ENCODE measurements at places on chromosomes 13 and 19.

DNA sequence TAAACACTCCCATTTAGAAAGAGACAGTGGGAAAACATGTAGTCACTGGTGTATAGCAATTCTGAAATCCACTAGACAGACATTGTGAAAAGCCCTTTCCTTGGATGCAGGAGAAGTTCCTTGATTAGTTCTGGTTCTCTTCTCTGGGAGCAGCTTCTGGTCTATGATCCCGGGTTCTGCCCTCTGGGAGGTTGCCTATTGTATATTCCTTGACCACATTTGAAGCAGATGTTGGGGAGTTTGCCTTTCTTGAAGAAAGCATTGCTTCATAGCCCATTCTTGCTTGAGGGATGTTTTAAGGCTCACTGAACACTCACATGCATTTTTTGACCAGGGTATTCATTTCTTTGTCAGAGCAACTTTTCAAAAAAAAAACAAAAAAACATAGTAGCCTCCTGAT, 211.9 kb downstream of the NDFIP2 start:
- no peak for DNase-seq

- DNase-seq, result no peak
Measured at GRCh38 chr13:44298314-44298713, 75.3 kb upstream of the SERP2 start.

DNA sequence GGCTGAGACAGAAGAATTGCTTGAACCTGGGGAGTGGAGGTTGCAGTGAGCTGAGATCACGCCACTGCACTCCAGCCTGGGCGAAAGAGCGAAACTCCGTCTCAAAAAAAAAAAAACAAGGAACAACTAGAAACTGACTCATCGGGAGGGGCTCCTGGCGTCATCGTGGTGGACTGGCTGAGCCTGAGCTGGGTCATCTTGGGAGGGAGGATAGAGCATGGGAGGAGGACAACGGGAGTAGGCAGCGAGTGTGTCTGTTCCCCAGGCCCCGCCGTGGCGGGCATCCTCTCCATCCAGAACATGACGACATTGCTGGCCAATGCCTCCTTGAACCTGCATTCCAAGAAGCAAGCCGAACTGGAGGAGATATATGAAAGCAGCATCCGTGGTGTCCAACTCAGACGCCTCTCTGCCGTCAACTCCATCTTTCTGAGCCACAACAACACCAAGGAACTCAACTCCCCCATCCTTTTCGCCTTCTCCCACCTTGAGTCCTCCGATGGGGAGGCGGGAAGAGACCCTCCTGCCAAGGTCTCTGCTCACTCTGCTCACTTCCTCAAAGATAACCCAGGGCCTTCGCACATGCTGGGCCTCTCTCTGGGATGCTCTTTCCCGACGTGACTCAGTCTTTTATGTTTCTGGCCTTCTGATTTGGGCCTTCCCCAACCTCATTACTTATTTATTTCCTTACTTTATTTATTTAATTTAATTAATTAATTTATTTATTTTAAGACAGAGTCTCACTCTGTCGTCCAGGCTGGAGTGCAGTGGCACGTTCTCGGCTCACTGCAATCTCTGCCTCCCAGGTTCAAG, 16.6 kb downstream of the DDX39A start:
- DNase-seq, result no peak

DNA sequence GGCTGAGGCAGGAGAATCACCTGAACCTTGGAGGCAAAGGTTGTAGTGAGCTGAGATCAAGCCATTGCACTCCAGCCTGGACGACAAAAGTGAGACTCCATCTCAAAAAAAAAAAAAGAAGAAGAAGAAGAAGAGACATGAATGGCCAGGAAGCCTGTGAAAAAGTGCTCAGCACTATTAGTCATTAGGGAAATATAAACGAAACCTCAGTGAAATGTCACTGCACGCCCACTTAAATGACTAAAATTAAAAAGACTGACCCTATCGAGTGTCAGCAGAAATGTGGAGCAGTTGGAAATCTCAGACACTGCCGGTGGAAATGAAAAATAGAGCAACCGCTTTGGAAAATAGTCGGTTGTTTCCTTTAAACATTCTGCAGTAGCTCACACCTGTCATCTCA, 5.5 kb upstream of the TYROBP start:
- no peak for DNase-seq

DNA sequence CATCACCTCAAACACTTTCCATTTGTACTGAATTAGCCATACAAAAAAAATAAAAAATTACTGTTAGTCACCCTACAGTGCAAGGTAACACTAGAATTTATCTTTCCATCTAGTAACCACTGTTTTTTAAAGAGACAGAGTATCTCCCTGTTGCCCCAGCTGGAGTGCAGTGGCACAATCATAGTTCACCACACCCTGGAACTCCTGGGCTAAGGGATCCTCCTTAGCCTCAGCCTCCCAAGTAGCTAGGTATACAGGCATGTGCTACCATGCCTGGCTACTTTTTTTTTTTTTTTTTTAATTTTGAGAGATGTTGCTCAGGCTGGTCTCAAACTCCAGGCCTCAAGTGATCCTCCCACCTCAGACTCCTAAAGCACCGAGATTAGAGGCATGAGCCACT, 17.9 kb downstream of the ANKRD10 start:
- DNase-seq, result no peak

Measured in stimulated activated CD4-positive, alpha-beta T cell treated with anti-CD3 and anti-CD28 coated beads, Interleukin-1b, Interleukin-23, amount 100 ng/mL, for 4 hours (primary cell).